ENCODE measurements at places on chromosomes 13 and 19. TPM values are rescaled to one million over a fixed set of nuclear protein-coding genes. Genes with fewer than 3 reads are reported as not detected.

The ZNF418 gene
- 3.1 TPM for total RNA-seq

The KLK7 gene
- total RNA-seq = not detected

The DAND5 gene
- total RNA-seq = not detected

The LILRB1 gene
- not detected for total RNA-seq

The FXYD1 gene
- not detected for total RNA-seq

The CELF5 gene
- not detected for total RNA-seq

The HSH2D gene
- total RNA-seq = not detected

The ZNF441 gene
- 6.1 TPM for total RNA-seq

The GARIN5A gene
- 0.19 TPM for total RNA-seq

The OR7D2 gene
- total RNA-seq = not detected

The PALM3 gene
- total RNA-seq = 0.18 TPM

The CGB2 gene
- 0.19 TPM for total RNA-seq

The ZNF420 gene
- total RNA-seq = 8.2 TPM

The ZNF568 gene
- total RNA-seq = 17.7 TPM

The PTH2 gene
- total RNA-seq = not detected

The CEACAM20 gene
- total RNA-seq = not detected

The THSD8 gene
- not detected for total RNA-seq

The CYP2F1 gene
- total RNA-seq = not detected

The SMG9 gene
- 5.5 TPM for total RNA-seq

The MUC16 gene
- not detected for total RNA-seq

The SIGLEC11 gene
- total RNA-seq = 0.09 TPM

The FGF14 gene
- not detected for total RNA-seq

The LCP1 gene
- under 0.01 TPM for total RNA-seq

The KBTBD6 gene
- total RNA-seq = 8.7 TPM

The CCNA1 gene
- 75.7 TPM for total RNA-seq

The ZNF723 gene
- not detected for total RNA-seq

The INSL3 gene
- not detected for total RNA-seq

The SHD gene
- total RNA-seq = not detected

The GEMIN7 gene
- 17.8 TPM for total RNA-seq

The PLPP2 gene
- 20.0 TPM for total RNA-seq

The POGLUT2 gene
- total RNA-seq = 21.2 TPM

The USF2 gene
- 49.2 TPM for total RNA-seq

The SMIM17 gene
- 0.28 TPM for total RNA-seq

The CEACAM7 gene
- total RNA-seq = not detected

The DAPK3 gene
- 170 TPM for total RNA-seq

The C19orf85 gene
- total RNA-seq = not detected

The NRTN gene
- not detected for total RNA-seq

The SYT3 gene
- total RNA-seq = 0.18 TPM

The CPT1C gene
- 16.9 TPM for total RNA-seq

The AP1M2 gene
- 0.09 TPM for total RNA-seq

The MBD3L2 gene
- total RNA-seq = not detected

The LMTK3 gene
- total RNA-seq = under 0.01 TPM

The DCT gene
- not detected for total RNA-seq

The CATSPERD gene
- total RNA-seq = not detected

The PEAK3 gene
- not detected for total RNA-seq

The ZNF560 gene
- 0.47 TPM for total RNA-seq

The CYP2A7 gene
- total RNA-seq = not detected

The ZNF471 gene
- total RNA-seq = 2.0 TPM

Measured in endothelial cell of coronary artery (primary cell).